ENCODE measurements at places on chromosomes 7 and 10. TPM values are rescaled to one million over a fixed set of nuclear protein-coding genes. Genes with fewer than 3 reads are reported as not detected.

ZNF316 gene
- 35.9 TPM for total RNA-seq

CDNF gene
- total RNA-seq = not detected

CRYGN gene
- not detected for total RNA-seq

NPY4R gene
- total RNA-seq = not detected

ZP3 gene
- 16.4 TPM for total RNA-seq

AKR1C8 gene
- not detected for total RNA-seq

PVRIG gene
- not detected for total RNA-seq

MCM10 gene
- 14.5 TPM for total RNA-seq

DNA sequence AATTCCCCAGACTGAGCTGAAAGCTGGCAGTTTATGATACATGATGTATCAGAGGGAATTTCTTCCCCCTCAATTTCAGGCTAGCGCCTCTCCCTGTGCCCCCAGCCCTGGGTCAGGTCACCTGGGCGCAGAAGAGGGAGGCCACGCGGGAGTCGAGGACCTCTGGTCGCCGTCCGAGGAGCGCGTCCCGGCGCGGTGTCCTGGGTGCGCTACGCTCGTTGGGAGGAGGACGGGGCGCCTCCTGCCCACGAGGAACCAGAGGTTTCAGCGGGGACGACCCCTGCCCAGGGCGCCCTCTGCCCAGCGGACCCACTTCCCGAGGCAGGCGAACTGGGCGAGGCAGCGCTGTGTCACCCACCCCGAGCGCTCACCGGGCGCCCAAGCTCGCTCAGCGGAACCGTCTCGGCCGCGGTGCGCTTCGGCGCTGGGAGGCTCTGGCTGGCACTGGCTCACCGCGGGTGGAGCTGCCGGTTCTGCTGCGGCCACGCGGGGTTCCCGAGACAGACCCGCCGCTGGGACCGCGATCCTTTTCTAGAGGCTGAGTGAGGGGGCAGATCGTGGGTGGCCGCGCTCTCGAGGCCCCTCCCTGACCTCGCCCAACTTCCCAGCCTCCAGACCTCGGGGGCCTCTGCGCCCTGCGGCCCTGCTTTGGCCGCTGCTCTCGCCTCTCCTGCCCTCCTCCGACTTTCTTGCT lies at the start of gene FAM237B:
TSS of gene FAM237B (minus strand) at position 504 of the 694 bp plus-strand sequence. CDS start 1,556 bp downstream, outside the sequence.
- DNase-seq = no peak

GRCh38 chr10:44696496-44696895 lies 214.6 kb upstream of the TMEM72 start:
- DNase-seq = no peak

- DNase-seq = no peak
Observed at GRCh38 chr10:22927166-22927565, 687 bp upstream of the ARMC3 start.

DNA sequence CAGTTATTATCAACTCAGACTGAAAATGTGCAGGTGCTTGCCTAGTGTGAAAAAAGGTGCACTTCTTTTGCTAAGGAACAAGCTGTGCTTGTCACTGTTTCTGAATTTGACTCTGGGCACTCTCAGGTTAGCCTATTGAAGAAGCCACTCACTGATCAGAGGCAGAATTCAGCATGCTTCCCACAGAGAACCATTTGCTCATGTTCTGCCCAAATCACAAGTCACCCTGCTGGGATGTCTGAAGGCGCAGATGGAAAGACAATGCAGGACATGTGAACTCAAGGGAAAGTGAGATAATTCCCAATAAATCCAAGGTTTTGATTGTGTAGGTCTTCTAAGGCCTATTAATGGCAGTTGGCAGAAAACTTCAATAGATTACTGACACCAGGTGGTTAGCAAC lies 47.8 kb upstream of the CSTF2T start:
- DNase-seq = no peak

DNA sequence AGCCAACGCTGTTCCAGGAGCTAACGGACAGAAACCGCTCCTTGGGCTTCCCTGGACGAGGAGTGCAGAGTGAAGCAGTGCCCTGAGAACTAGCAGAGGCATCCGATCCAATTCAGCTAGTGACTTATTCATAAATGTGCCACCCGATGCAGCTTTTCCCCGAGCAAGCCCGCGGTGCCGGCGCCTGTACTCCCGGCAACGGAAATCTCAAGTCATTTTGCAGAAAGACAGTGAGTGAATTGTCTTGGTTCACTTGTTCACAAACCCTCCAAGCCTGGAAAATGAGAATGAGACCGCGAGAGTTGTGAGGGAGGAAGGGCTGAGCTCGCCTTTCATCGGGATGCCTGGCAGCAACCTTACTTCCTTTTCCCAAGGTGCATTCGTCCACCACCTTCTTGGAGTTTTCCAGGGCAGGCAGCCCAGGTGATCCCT lies 87.5 kb downstream of the COBL start:
- DNase-seq = no peak

DNA sequence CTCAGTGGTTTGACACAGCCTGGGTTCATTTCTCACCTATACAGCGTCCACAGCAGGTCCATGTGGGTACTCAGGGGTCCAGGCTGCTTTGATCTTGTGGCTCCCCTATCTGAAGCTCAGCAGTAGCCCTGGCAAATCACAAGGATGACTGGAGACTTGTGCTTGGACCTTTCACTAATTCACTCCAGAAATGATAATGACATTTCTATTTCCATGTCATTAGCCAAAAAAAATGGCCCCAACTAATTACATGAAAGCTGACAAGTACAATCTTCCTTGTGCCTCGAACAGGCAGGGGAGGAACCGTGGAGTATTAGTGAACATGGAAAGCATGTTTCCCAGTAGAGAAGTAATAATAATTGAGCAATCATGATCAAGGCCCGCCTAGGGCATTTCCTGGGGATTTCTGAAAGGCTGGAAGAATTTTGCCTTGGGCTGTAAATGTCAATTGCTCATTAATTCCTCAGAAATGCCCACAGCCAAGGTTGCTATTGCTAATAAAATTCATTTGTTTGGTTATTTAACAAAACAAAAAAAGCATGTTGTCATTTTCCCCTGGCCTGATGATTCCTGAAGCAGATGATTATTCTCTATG lies 586.1 kb downstream of the SDK1 start:
- no peak for DNase-seq

DNA sequence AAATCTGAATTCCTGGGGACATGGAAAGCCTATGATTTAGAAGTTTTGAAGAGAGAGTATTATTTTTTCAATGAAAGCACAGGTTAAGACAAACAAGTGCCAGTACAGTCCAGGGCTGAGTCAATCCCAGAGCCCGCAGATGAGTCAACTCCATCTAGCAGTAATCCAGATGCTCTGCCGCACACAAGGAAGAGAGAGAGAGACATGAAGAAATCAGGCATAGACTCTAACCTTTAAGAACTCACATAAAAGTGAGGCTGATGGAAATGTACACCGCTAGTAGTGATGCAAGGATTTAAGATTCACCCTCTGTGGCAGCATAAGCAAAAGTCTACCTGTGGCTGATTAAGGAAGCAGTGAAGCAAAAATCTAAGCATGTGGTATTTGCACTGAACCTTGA lies 651.5 kb downstream of the TNS3 start:
- peak; percentile 72 for DNase-seq

DNA sequence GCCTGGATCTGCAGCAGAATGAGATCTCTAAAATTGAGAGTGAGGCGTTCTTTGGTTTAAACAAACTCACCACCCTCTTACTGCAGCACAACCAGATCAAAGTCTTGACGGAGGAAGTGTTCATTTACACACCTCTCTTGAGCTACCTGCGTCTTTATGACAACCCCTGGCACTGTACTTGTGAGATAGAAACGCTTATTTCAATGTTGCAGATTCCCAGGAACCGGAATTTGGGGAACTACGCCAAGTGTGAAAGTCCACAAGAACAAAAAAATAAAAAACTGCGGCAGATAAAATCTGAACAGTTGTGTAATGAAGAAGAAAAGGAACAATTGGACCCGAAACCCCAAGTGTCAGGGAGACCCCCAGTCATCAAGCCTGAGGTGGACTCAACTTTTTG lies 21.4 kb downstream of the LRRC17 start:
- DNase-seq = no peak

- DNase-seq = no peak
Observed at GRCh38 chr10:112906945-112907344, 43.1 kb upstream of the TCF7L2 start.
